ENCODE measurements at places on chromosomes 6 and 20.
A peak's percentile ranks its signal among the peaks of the same experiment; 100 is the strongest.

- peak; percentile 28 for DNase-seq
These were observed 23.0 kb upstream of the CD24 start for GRCh38 chr6:106997392-106998158.

GRCh38 chr6:121333196-121333595 lies 1.1 kb downstream of the TBC1D32 start:
- DNase-seq, result no peak

DNA sequence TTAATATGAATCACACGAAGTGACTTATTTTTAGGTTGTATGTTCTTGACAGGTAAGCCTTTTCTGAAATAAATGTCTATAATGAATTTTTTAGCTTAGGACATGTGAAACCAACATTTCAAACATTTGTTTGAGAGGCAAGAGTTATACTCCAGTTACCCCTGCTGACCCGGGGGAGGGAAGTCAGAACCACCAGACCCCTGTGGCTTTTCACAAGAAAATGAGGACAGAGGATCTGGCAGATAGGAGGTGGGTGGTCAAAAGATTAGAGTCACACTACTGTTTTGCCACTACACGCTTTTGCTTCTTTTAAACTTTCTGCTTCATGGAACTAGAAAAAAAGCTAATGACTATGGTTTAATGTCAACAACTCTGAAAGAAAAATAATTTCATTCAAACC lies 27.5 kb upstream of the ADGRF4 start:
- no peak for DNase-seq

DNA sequence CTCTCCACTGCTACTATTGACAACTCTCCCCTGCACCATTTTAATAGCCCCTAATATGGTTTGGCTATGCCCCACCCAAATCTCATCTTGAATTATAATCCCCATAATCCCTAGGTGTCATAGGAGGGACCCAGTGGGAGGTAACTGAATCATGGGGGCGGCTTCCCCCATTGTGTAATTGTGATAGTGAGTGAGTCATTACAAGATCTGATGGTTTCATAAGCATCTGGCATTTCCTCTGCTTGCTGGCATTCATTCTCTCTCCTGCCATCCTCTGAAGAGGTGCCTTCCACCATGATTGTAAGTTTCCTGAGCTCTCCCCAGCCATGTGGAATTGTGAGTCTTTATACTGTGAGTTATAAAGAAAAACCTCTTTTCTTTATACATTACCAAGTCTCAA lies 74.1 kb upstream of the TCF21 start:
- DNase-seq, result no peak

DNA sequence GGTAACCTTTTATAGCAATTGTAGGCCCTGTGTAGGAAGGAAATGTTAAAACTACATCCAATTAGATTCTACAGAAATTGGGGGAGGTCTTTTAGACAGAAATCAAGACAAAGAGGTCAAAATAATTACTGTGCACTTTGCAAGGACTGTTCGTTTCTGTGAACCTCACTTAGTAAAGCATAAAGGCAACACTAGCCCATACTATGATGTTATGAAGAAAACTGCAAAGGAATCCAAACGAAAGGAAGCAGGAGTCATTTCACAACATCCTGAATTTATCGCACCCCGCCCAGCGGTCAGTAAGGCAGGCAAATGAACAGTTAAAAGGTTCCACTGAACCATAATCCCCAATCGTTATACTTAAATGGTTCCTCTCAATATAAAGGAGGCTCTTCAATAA lies 429.5 kb upstream of the ARID1B start:
- no peak for DNase-seq

DNA sequence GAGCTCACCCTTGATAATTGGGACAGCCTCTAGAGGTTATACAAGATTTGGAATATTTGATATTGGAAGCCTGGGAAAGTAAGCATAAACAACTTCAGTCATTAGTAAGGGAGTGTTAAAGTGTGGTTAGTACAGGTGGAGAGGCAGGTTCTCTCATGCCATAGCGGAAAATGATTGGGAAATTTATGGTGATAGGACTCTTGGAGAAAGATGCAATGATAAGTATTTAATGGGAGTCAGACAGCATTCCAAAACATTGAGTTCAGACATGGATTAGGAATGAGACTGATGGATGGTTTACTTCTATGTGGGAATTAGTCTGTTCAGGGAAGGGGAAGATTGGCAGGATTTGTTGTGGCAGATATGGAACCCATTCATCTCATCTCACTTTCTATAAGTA lies 152.7 kb downstream of the MCHR2 start:
- no peak for DNase-seq

DNA sequence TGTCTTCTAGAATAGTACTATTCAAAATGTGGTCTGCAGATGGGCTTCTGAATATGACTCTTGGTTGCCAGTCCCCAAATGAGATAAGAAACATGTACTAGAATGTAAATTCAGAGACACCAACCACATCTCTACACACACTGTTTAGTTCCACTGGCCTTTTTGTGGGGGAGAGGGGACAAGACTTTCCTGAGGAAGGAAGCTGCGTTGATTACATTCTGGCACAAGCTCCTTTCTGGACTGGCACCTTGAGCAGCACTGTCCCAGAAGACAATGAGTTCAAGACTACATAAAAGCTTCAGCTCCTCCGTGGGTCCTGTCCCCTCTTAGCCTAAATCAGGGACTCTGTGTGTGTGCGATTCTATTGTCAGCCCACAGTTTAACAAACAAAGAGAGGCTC lies 6.9 kb upstream of the IYD start:
- no peak for DNase-seq

DNA sequence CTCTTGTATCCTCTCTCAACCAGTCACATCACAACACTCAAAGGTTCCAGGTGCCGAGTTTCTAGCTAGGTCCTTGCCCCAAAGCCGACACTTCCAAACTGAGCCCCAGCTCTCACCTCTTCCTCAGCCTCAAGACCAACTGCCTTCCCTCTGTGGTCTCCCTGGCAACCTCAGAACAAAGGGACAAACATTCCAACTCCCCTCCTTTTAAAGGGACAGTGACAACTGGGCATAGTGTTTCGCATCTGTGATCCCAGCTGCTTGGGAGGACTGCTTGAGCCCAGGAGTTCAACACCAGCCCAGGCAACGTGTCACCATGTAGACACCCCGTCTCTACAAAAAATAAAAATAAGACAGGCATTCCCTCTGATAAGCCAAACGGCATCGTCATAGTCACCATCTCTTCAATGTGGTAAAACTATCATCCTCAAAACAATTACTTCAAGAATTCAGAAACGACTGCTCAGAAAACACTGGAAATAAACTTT lies 11.3 kb downstream of the DIDO1 start:
- no peak for DNase-seq

GRCh38 chr6:147078602-147079001 lies 125.6 kb upstream of the STXBP5 start:
- DNase-seq, result no peak

GRCh38 chr6:147392917-147393625 lies 115.4 kb upstream of the SAMD5 start:
- no peak for DNase-seq

- no peak for DNase-seq
These were observed 19.8 kb downstream of the ERGIC3 start for GRCh38 chr20:35561671-35562070.

DNA sequence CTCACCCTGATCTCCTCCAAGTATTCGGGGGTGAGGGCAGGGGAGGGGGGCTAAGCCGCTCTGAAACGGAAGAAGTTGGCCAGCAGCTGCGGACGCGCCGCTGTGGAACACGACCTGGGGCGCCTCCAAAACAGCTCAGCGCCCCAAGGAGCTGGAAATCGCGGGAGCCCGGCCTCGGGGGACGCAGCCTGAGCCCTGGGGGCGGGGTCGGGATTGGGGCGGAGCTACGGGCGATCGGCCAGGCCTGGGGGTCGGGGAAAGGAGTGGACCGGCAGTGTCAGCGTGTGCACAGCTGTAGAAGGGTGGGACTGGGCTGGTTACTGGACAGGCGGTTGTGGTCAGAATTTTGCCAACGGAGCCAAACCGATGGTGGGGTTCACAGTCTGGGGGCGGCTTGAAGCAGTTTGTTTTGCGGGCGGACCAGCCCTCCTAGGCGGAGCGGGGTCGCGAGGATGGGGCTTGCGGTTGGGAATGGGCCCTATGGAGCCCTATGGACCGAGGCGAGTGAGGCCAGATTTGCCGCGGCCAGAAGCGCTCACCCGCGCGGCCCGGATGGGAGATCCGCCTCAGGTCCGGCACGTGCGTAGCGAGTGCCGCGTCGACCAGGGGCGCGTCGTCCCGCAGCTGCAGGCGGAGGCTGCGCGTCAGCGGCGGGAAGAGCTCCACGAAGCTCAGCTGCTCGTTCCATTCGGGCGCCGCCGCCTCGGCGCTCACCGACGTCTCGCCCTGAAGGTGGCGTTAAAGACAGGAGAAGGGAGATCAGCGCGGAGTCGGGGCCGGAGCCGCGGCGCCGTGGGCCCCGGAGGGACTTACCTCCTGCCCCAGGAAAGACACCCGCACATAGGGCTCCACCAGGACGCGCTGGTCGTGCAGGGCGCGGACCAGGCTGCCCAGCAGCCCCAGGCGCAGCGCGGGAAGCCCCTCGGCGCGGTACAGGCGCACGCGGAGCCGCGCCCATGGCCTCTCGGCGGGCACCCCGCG lies 14.3 kb upstream of the SPAG4 start:
- peak; percentile 76 for DNase-seq

DNA sequence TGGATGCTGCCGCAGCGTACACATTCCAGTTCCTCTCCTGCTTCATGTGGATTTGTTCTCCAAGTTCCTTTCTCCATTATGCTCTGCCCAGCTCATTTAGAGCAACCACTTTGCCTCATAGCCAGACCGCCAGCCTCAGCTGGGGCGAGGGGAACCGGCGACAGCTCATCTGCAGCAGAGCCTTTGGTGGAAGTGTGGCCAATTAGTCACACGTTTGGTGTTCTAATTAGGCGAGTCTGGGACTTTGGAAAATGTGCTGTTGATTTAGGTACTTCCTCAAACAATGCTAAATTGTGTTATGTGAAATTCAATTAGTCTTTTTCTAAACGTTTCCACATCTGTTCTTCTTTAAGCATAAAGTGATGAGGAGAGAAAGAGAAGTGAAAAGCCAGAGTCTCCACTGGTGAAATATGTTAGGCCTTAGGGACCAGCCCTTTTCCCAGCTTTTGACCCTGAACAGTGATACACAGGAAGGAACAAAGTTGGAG lies 217.9 kb downstream of the TBX18 start:
- DNase-seq, result no peak

DNA sequence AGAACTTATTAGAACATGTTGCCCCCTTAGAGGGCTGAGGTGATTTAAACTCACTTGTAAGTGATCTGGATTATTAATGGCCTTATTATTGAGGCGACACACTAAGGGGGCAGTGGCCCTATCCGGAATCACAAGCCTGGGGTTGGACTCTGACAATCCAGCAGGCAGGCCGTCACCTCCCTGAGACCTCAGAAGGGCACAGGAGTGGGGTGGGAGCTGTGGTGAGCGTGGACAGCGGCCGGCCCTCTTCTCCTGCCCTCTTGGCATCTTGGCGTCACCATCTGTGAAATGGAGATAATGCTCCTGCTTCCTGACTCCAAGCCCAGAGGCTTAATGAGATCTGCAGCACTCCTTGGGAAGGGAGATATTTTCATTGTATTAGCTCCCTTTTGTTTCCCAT lies 15.6 kb upstream of the UQCC2 start:
- no peak for DNase-seq

Measured in central memory CD4-positive, alpha-beta T cell (primary cell).